ENCODE measurements at places on chromosomes 2 and 18.

DNA sequence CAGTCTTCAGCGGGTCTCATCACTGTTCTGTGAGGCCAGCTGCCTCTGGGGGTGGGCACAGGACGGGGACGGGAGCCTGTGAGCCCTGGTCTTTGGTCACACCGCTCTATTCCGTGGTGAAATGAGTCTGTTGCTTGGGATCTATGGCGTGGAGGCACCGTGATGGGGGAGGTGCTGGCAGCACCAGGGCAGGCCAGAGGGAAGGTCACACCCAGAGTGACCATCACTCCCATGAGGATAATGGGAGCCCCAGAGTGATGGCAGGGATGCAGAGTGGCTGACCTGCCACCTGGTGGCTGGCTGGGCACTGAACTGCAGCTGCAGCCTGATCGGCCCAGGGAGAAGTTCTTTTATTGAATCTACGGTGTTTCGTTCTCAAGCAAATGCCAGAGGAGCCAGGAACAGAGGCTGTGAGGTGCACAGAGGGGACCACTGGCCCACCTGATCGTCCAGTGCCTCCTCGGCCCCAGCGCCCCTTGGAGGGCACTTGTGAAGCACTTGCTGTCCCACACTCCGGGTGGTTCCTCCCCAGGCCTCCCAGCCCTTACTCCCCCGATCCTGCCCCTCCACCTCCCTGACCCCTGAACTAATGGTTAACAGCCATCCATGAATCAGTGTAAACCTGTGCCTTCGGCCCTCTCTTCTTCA, 17.9 kb downstream of the KCNIP3 start:
- H3K4me1 ChIP-seq = no peaks in the 10 kb centered on the region
- peak; percentile 74 for DNase-seq
- no peak overlapping the region for H3K4me3 ChIP-seq
- H3K36me3 ChIP-seq = no peaks in the 10 kb centered on the region
- H3K27ac ChIP-seq = no peak overlapping the region

DNA sequence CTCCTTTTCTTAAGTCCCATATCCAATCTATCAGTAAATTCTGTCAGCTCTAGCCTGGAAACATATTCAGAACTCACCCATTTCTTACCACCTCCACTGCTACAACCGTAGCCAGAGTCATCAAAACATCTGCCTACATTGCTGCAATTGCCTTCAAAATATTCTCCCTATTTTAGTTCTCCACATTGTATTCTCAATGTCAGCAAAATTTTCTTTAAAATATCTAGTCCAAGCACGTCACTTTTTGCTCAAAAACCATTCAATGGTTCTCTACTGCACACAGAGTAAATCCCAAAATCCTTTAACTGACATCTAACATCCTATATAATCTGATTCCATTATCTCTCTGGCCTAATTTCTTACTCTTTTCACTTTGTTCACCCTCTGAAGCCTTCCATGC, 68.5 kb upstream of the ERBB4 start:
- no peak overlapping the region for H3K27ac ChIP-seq
- DNase-seq = no peak
- H3K36me3 ChIP-seq = no peaks in the 10 kb centered on the region
- H3K4me1 ChIP-seq = no peaks in the 10 kb centered on the region
- no peaks in the 10 kb centered on the region for H3K27me3 ChIP-seq

DNA sequence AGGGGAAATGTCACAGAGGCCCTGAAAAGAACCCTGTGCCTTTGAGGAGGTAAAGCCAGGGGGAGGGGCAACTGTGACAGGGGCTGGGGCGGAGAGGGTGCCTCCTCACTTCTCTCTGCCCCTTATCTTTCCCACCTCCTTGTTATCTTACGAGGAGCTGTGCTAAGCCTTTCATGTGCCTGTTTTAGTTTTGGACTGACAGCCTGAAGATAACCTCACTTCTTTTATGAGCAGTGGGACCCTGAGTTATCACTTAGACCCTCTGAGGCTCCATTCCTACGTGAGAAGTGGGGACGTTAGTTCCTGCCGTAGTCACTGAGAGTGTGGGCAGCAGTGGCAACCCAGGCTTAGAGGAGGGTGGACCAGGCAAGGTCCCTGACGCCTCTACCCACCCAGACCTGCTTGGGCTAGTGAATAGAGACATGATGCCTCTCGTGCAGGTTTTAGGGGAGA, 39.5 kb upstream of the LBH start:
- no peak for DNase-seq
- no peak overlapping the region for H3K27ac ChIP-seq
- H3K27me3 ChIP-seq = no peaks in the 10 kb centered on the region

- no peaks in the 10 kb centered on the region for H3K4me1 ChIP-seq
- H3K4me3 ChIP-seq = no peak overlapping the region
- no peaks in the 10 kb centered on the region for H3K36me3 ChIP-seq
These were observed 103.8 kb downstream of the TRIM43 start for GRCh38 chr2:95695613-95696012.

DNA sequence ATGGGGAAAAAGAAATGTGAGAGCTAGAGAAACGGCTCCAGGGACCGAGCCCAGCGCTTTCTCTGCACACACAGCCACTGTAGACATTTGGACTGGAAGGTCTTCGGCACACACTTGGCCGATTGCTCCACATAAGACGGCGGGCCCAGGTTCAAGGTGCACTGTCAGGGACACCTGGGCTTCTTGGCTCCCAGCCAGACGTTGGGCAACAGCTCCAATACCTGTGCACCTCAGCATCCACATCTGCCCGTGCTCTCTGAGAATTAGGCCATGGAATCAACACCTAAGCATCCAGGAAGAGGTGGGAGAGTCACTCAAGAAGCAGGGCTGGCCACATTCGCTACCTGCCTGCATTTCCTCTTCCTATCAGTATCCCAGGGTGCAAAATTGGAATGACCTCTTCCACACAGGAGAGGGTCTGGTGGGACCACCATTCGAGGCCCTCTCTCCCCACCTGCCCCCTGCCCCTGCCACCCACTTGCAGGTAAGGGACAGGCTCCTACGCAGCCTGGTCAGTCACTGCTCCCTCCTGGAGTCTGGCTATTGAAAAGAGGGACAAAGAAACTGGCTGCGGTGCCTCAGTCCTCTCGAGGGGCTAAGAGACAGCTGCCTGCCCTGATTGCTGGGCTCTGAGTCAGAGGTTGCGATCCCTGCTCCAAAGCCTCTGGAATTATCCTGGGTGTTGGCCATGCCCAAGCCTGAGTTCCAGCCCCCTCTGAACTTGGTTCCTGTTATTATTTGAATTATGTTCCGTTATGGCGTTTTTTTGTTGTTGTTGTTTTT, 40.1 kb upstream of the TAF1B start:
- no peak overlapping the region for H3K27ac ChIP-seq
- H3K36me3 ChIP-seq = no peaks in the 10 kb centered on the region
- DNase-seq = peak; percentile 96
- H3K4me1 ChIP-seq = peaks cover 45% of the 10 kb centered on the region
- H3K4me3 ChIP-seq = no peak overlapping the region

GRCh38 chr2:29114946-29115609, at the start of gene CLIP4:
Gene CLIP4 (plus strand): TSS chr2:29115415. CDS start chr2:29121389, 5,974 bp downstream.
- no peaks in the 10 kb centered on the region for H3K36me3 ChIP-seq
- peak within 1 kb of the TSS; percentile 50 for H3K4me3 ChIP-seq
- peak; percentile 36 for DNase-seq
- no peaks in the 10 kb centered on the region for H3K27me3 ChIP-seq
- peaks cover 32% of the 10 kb centered on the region for H3K4me1 ChIP-seq
- H3K27ac ChIP-seq = peak within 1 kb of the TSS; percentile 74

- H3K36me3 ChIP-seq = no peaks in the 10 kb centered on the region
- H3K4me3 ChIP-seq = no peak overlapping the region
- DNase-seq = no peak
- no peaks in the 10 kb centered on the region for H3K4me1 ChIP-seq
These were observed 31.1 kb upstream of the STK39 start for GRCh38 chr2:168278424-168278888.

DNA sequence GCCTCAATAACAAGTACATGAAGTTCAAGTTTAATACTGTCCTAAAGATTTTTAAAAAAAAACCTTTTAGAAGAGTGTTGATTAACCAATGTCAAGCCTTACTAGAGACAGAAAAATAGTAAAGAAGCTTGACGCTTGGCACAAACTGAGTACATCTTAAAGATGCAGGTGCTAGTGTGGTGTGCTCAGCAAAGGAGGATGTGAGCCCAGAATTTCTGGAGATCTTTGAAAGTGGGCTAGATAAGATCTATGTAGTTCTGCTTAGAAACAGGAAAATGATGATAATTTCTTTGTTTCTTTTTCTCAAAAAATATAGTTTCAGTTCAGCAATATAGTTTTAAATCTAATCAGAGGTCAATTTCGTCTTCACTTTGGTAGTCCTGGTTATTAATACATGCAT, 118.3 kb upstream of the KLHL14 start:
- H3K4me1 ChIP-seq = no peaks in the 10 kb centered on the region
- no peak overlapping the region for H3K4me3 ChIP-seq
- H3K27me3 ChIP-seq = no peaks in the 10 kb centered on the region
- DNase-seq = no peak
- H3K36me3 ChIP-seq = no peaks in the 10 kb centered on the region
- no peak overlapping the region for H3K27ac ChIP-seq

DNA sequence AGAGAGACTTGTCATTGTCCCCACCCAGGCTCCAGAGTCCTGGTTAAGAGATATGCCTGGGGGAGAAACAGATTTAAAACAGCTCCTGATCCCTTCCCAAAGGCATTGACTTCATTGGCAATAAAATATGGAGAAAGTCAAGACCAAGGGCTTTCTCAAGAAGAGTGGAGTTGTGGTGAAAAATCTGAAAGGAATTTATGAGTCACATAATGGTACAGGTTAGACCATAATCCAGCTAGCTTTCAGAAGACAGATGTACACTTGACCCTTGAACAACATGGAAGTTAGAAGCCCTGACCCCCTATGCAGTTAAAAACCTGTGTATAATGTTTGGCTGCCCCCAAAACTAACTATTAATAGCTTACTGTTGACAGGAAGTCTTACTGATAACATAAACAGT, 599.1 kb upstream of the SOX11 start:
- H3K4me1 ChIP-seq = no peaks in the 10 kb centered on the region
- DNase-seq = no peak
- no peak overlapping the region for H3K27ac ChIP-seq
- no peaks in the 10 kb centered on the region for H3K27me3 ChIP-seq
- H3K36me3 ChIP-seq = no peaks in the 10 kb centered on the region

- no peaks in the 10 kb centered on the region for H3K36me3 ChIP-seq
- H3K4me3 ChIP-seq = peak overlapping the region; percentile 71
- DNase-seq = peak; percentile 80
- H3K4me1 ChIP-seq = peaks cover 53% of the 10 kb centered on the region
These were observed 1.7 kb downstream of the NCK2 start for GRCh38 chr2:105746177-105747080.

- no peaks in the 10 kb centered on the region for H3K36me3 ChIP-seq
- peaks cover 24% of the 10 kb centered on the region for H3K4me1 ChIP-seq
- DNase-seq = no peak
- no peak overlapping the region for H3K4me3 ChIP-seq
These were observed 55.2 kb upstream of the COBLL1 start for GRCh38 chr2:164896634-164897355.

DNA sequence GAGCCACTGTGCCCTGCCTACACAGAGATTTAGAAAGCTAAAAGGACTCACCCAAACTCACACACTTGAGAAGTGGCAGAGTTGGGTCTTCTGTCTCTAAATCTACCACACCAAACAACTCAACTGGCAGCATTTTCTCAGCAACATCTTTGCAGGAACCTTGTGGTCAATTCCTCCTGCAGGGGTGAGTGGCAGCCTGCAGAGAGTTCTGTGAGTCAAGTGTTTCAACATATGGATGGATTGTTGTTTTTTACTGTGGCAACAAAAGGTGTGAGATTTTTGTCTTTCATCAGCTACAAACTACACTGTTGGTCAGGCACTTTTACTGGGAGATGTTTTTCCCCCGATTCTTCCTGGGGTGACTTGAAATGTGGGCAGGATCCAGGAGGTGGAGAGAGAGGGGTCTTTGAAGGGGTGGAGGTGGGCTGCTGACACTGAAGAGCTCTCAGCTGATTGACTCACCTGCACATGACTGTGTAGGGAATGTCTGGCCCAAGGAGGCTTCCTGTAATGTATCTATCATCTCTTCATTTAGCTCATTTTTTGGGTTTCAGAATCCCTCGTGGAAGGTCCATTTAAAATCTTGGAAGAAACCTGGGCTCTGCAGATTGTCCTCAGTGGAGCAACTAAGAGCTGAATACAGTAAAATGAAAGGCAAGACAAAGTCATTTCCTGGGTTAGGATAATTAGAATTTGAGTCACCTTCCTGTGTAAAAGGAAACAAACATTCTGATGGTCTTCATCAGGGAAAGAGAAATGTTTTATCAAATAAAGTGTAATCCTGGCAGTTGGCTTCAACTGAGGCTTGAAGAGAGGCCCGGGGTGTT, 98.6 kb downstream of the MSH2 start:
- no peak overlapping the region for H3K4me3 ChIP-seq
- H3K4me1 ChIP-seq = no peaks in the 10 kb centered on the region
- no peaks in the 10 kb centered on the region for H3K27me3 ChIP-seq
- no peaks in the 10 kb centered on the region for H3K36me3 ChIP-seq
- H3K27ac ChIP-seq = no peak overlapping the region
- no peak for DNase-seq

- peak within 1 kb of the TSS; percentile 47 for H3K4me3 ChIP-seq
- H3K36me3 ChIP-seq = no peaks in the 10 kb centered on the region
- H3K4me1 ChIP-seq = peaks cover 33% of the 10 kb centered on the region
- peak within 1 kb of the TSS; percentile 85 for H3K27ac ChIP-seq
- peak; percentile 91 for DNase-seq
These were observed at the start of gene ANKRD44 for GRCh38 chr2:197310271-197310985. Gene ANKRD44 (minus strand): TSS chr2:197310780. CDS start chr2:197310604, 176 bp downstream.

- no peak for DNase-seq
- no peaks in the 10 kb centered on the region for H3K27me3 ChIP-seq
- H3K36me3 ChIP-seq = no peaks in the 10 kb centered on the region
- no peak overlapping the region for H3K27ac ChIP-seq
- no peak overlapping the region for H3K4me3 ChIP-seq
These were observed 17.5 kb downstream of the GPR35 start for GRCh38 chr2:240642806-240643092.

DNA sequence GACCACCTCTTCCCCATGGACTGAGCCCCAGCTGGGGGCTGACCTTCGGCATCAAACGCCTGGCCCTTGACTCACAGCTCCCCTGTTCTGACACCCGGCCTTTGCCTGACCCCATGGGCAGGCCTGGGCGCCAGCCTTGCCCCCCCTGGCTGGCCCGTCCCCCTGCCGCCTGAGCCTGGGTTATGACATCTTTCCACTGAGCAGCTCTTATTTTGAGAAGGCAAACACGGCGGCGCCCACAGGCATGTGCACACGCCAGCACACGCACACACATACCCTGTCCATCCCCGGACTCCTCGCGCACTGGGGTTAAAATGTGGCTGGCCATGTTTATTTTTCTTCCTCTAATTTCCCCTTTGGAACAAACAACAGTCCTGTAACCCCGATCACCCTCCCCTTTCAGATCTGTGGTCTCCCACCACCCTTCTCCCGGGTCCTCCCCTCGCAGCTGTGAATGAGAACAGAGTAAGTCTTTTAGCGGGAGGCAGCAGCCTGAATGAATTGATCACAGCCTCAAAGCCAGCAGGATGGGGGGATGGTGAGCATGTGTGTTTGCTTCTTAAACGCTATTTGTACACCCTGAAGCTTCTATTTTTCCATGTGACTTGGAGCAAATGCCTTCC, 11.8 kb upstream of the ATOH8 start:
- no peak overlapping the region for H3K4me3 ChIP-seq
- DNase-seq = peak; percentile 62
- H3K27me3 ChIP-seq = no peaks in the 10 kb centered on the region
- peaks cover 51% of the 10 kb centered on the region for H3K4me1 ChIP-seq
- peak overlapping the region; percentile 76 for H3K27ac ChIP-seq

Data from body of pancreas (tissue), 4 donors.